Stimulated activated CD8-positive, alpha-beta memory T cell treated with anti-CD3 and anti-CD28 coated beads, Interleukin-4, amount 100 ng/mL, for 1 hour (primary cell): ENCODE measurements at places on chromosomes 5 and 9.

DNA sequence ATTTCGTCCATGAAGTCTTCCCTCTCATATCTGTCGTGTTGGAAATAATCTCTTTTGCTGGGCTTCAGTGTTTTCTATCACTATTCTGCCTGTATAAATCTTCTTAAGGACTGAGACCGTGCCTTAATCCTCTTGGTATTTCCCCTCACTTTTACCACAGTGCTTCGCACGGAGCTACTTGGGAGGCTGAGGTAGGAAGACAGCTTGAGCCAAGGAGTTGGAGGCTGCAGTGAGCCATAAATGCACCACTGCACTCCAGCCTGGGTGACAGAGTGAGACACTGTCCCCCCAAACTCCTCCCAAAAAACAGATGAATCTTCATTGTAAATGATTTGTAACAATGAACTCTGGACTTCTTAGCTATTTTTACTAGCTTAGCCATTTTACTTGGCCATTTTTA lies 57.8 kb downstream of the PHAX start:
- DNase-seq, result no peak

GRCh38 chr9:87720173-87720572 lies 5.7 kb upstream of the CTSL start:
- no peak for DNase-seq

DNA sequence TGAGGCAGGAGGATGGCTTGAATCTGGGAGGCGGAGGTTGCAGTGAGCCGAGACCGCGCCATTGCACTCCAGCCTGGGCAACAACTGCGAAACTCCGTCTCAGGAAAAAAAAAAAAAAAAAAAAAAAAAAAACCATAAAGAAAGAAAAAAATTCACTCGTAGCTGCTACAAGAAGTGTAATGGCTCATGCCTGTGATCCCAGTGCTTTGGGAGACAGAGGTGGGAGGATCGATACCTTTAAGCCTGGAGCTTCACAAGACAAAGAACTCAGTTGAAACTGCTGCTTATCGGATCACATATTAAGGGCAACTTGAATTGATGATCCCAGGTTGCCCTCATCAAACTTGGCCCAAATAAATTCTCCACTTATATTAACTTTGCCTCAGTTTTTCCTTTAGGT lies 1.0 kb upstream of the ZCCHC7 start:
- DNase-seq, result no peak

DNA sequence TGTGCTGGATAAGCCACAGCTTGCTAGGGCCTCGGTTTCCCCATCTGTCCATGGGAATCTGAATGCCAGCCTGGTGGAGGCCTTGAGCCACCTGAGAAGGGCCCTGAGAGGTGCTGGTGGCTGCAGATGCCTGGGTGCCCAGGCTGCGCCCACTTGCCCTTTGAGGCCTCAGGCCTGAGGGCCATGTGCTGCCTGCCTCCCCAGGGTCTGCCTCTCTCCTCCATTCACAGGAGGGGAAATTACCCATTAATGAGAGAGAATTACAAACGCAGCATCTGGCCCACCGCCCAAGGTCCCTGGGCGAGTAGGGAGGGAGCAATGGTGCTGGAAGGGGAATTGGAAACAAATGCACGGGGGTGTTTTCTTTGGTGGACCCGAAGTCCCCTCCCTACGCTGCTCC lies 59.6 kb downstream of the BARX1 start:
- DNase-seq, result no peak

GRCh38 chr9:132743931-132744479 lies 73.7 kb downstream of the GTF3C4 start:
- no peak for DNase-seq

DNA sequence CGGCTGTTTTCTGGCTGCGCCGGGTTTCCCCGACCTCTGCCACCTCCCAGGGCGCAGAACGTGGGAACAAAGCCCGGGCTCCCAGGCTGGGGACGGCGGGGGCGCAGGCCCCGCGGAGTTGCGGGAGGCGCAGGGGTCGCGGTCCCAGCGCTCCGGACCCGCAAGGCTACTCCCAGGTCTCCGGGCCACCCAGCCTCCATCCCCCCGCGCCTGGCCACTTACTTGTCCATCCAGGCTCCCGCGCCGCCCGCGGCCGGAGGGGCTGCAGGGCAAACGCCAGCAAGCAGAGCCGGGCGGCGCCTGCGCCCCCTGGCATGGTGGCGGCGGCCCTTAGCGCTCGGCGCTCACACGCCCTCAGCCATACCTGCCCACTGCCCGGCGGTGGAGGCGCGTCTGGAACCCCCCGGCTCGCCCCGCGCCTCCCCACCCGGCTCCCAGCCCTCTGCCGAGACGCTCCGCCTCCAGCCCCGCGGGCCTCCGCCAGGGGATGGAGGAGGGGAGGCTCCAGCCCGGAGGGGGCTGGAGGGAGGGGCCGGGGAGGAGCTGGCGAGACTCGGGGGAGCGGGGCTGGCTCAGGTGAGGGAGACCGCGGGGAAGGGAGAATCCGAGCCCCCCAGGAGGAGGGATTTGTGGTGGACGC lies at the start of gene ADAM19:
ADAM19 (minus strand) TSS at position 395 of the 640 bp plus-strand sequence; CDS start at position 316, 79 bp downstream.
- DNase-seq, result peak; percentile 32

GRCh38 chr5:95709967-95710650 lies 21.0 kb upstream of the RHOBTB3 start:
- no peak for DNase-seq

- DNase-seq, result no peak
These were observed 367.1 kb upstream of the KLF4 start for GRCh38 chr9:107856633-107857032.

GRCh38 chr5:172170251-172170701 lies 17.7 kb downstream of the STK10 start:
- DNase-seq, result no peak

DNA sequence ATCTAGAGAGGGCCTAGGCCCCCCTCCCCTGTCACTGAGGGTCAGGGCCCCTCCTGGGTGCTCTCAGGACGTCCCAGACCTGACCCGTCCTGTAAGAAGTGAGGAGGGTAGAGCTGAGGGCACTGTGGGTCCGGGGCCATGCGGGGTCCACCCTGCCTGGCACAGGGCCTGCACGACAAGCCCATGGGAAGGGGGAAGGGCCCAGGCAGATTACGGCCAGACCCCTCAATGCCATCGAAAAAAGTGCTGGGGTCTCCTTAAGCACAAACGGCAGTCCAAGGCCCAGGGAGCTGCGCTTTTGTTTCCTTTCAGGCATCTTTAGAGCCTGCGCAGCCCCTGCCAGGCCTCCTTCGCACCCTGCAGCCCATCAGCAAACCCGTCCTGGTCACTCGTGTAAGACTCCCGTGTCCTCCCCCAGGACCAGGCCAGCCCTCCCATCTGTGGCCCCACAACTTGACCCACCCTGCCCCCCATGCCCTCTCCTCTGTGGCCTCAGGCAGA lies 4.4 kb upstream of the EXOC3 start:
- no peak for DNase-seq

GRCh38 chr9:126165755-126166154 lies 160.9 kb upstream of the MVB12B start:
- DNase-seq, result no peak

GRCh38 chr9:123217128-123217654 lies 51.2 kb downstream of the STRBP start:
- DNase-seq, result no peak

GRCh38 chr5:123037104-123037418 lies 536 bp upstream of the PPIC start:
- no peak for DNase-seq

DNA sequence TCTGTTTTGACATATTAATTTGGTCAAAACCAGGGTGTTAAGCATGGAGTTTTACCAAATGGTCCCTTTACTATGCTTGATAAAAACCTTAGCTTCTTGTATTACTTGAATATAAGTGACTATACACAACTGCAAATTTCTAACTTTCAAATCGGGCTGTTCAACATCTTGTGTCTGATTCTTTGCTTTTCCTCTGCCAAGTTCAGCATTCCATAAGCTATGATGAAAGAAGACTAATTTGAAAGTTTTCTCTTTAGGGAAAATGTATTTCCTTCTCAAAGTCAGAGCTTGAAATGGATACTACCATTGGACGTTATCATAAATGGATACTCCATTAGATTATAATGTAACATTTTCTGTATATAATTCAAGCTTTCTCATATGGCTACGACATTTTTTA lies 792.9 kb downstream of the EFNA5 start:
- DNase-seq, result no peak

DNA sequence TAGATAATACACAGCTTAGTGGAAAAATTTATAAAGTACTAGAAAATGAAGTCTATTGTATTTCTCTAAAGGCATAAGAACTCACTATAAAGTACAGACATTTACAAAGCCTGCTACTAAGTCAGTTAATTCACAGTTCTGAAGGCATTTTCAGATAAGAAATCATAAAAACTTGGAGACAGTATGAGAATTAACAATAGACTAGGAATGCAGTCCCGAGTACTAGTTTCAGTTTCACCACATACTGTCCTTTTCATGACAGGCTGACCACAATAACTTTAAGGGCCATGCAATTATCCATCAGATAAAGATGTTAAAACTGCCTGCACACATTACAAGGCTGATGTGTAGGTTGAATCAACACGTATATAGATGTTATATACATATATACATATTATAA lies 362.6 kb upstream of the SMC2 start:
- DNase-seq, result no peak
